Stimulated activated CD4-positive, alpha-beta T cell treated with anti-CD3 and anti-CD28 coated beads, Interleukin-1b, Interleukin-23, amount 100 ng/mL, for 24 hours (primary cell): ENCODE measurements at places on chromosomes 1 and 21.
A peak's percentile ranks its signal among the peaks of the same experiment; 100 is the strongest.

GRCh38 chr21:34367320-34367935 lies 3.6 kb downstream of the KCNE2 start:
- no peak for DNase-seq

- no peak for DNase-seq
Measured at GRCh38 chr1:206575165-206575893, 36.9 kb downstream of the EIF2D start.

- DNase-seq, result no peak
Measured at GRCh38 chr1:63203641-63204040, 118.7 kb upstream of the FOXD3 start.

DNA sequence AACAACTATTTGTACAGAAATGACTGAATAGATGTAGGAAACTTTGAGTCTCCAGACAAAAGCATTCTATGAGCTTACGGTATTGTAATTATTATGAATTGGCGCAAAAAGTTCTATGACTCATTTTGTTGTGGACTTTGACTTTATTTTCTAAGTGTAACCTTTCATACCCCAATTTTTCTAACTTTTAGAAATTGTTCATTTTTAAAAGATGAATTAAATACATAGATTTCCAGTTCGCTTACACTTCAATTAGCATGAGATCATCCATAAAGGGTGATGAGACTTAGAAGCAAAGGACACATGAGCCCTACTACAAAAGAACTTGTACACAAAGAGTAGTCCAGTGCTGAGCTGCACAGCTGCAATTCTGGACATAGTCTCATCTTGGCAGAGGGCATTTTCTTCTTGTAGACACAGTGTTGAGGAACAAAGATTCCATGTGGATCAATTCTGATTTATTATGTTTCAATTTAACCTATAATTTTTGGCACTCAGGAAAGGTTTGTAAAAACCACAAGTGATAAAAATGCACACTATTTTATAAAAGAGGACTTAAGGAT lies 431.1 kb downstream of the LRRIQ3 start:
- DNase-seq, result no peak

GRCh38 chr21:46559291-46559983 lies 45.4 kb downstream of the S100B start:
- DNase-seq, result peak; percentile 39

GRCh38 chr21:17612023-17612564 lies 607 bp downstream of the BTG3 start:
- no peak for DNase-seq

GRCh38 chr1:205783904-205784303 lies 8.6 kb upstream of the RAB29 start:
- DNase-seq, result no peak

- DNase-seq, result no peak
Measured at GRCh38 chr1:175865041-175865766, 121.8 kb upstream of the TNR start.

DNA sequence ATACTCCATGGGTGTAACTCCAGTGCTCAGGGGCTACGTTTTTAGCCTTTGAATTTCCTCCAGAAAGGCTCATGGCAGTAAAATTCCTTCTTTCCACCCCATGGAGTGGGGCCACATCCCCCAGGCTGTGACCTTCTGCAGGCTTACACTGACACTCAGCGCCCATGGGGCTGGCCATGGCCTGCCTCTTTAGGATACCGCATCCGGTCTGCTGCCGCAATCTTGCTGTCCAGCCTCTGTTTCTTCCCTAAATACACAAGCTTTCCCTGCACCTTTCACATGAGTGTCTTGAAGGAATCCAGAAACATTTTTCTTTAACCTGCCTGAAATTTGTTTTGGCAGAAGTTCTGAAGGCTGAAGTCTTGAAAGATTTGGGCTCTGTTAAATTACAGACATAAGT lies 170.5 kb downstream of the NTMT2 start:
- no peak for DNase-seq

DNA sequence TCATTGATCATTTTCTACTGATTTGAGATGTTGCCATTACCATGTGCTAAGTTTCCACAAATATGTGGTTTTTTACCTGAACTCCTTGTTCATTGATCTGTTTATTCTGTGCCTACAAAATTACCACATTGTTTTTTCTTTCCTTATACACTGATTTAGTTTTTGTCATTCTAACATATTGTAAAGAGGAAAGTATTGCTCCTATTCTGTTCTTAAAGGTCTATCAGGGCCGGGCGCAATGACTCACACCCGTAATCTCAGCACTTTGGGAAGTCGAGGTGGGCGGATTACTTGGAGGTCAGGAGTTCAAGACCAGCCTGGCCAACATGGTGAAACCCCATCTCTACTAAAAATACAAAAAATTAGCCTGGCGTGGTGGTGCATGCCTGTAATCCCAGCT lies 75.1 kb downstream of the CAMTA1 start:
- DNase-seq, result no peak

DNA sequence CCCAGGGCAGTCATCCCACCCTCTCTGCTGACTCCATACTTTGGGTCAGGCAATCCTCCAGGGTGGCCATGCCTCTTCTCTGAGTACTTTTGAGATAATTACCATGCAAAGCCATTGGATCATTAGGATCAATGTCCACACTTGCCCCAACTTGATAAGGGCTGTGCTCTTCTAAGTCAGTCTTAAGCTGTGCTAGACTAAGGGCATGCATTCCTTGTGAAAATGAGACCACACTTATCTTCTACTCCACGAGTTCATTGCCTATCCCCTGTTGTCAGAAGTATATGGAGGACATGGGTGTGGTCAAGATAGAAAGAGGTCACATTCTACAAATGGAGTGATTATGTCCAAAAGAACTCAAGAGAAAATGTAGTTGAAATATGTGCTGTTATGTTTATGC lies 18.9 kb upstream of the SSX2IP start:
- no peak for DNase-seq
